ENCODE measurements at places on chromosomes 12 and 14. TPM values are rescaled to one million over a fixed set of nuclear protein-coding genes. Genes with fewer than 3 reads are reported as not detected.

RNASE7 gene
- not detected for total RNA-seq

RHOJ gene
- 16.2 TPM for total RNA-seq

CLEC2D gene
- 11.4 TPM for total RNA-seq

HCAR1 gene
- total RNA-seq, result 1.1 TPM

SLC25A21 gene
- total RNA-seq, result 1.7 TPM

CCDC38 gene
- total RNA-seq, result not detected

GNB3 gene
- total RNA-seq, result 5.5 TPM

Measured in cerebellum (tissue), 4 donors.